ENCODE measurements at places on chromosomes 13 and 19. TPM values are rescaled to one million over a fixed set of nuclear protein-coding genes. Genes with fewer than 3 reads are reported as not detected.

The CBARP gene
- total RNA-seq: 0.21 TPM

The CLC gene
- not detected for total RNA-seq

The NBEA gene
- total RNA-seq: 2.1 TPM

The MEX3D gene
- total RNA-seq: 24.8 TPM

The ANKLE1 gene
- 0.22 TPM for total RNA-seq

The ALOX5AP gene
- total RNA-seq: 7.6 TPM

The ACTMAP gene
- 12.4 TPM for total RNA-seq

The ZIC2 gene
- total RNA-seq: 0.27 TPM

DNA sequence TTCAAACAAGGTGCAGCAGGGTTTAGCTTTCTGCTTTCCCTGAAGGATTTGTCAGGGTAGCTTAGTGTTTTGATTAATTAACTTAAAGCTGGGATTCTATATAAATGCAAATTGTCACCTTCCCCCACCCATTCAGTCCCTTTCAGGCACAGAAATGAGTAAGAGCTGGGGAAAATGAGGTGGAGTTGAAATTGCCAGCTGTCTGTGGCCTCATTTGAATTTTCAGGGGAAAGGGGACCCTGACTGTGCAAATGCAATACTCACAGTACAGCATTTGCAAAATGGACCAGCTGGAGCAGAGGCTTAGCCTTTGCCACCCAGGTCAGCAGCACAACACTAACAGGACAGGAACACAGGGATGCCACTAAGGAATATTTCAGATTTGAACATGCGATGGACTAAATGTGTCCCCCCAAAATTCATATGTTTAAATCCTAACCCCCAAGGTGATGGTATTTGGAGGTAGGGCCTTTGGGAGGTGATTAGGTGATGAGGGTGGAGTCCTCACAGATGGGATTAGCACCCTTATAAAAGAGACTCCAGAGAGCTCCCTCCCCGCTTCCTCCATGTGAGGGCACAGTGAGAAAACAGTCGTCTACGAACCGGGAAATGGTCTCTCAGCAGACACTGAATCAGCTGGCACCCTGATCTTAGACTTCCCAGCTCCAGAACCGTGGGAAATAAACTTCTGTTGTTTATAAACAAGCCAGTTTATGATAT is 59.5 kb upstream of the CYSLTR2 start:
- DNase-seq: no peak

DNA sequence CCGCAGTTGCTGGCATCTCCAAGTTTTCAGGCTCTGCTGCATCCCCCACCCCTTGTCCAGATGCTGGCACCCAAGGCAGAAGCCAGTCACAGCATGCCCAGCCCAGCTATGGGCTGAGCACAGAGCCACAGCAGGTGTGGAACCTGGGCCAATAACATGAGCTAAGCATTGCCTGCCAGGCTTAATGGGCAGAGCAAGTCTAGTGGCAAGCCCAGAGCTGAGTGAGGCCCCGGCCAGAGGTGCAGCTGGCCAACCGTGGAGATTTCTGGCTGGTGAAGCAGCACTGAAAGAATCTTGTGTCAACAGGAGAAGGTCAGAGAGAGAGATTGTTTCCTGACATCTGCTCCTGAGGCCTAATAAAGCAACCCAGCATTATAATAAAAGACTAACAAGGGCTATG is 111.0 kb downstream of the B3GLCT start:
- no peak for DNase-seq

DNA sequence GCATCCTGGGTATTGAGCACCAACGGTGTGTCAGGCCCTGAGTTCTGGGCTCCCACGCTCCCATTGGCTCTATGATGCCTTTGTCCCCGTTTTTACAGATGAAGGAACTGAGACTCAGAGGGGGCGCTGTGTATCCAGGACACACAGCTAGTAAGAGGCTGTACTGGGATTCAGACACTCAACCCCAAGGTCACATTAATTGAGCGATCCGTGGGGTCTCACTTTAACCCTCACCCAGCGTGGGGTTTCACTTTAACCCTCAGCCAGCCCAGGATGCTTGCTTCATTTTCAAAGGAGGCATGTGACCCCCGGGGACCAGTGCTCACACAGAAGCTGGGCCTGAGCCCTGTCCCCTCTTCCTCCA is 42.6 kb downstream of the CYP4F22 start:
- DNase-seq: no peak

GRCh38 chr13:106176117-106176516 is 359.3 kb downstream of the EFNB2 start:
- DNase-seq: no peak

DNA sequence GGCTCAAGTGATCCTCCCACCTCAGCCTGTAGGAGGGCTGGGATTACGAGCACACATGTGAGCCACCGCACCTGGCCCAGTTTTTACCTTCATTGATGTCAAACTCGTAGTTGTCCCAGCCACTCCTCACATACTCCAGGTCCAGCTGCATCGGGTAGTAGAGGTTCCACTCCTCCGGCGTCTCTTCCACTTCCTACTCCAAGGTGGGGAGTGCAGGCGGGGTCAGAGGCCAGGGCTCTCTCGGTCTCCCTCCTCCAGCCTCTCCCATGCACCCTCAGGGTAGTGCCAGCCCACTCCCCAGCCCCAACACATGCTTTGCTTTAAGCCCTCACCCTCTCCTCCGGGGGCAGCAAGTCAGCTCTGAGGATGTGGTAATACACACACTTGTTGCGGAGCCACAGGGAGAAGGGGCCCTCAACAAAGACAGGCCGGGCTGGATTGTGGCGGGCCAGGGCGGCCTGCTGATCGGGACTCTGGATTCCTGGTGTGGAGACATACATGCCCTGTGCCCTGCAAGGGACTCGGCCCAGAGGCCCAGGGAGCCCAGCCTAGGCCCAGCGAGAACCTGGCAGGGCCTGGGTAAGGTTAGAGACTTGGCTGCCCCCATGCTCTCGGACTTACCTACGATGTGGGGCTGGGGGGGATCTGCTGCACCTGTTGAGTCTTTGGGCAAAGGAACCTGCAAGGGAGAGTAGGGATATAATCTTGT is 1.9 kb upstream of the ZNF653 start:
- DNase-seq: no peak

DNA sequence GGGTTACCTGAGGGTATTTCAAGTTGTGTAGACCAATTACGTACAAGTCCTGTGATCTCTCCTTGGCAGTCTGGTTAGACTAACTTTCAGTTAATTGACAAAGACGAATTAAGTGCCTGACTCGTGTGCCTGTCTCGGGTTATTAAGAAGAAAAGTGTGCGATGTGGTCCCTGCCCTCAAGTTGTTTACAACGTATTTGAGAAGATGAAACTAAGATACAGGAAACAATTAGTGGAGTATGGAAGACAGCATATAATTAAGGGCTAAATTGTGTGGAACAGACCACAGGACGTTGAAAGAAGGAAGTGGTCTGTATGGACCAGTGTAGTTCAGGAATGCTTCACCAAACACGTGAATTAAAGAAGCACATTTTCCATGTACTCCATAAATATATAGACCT is 49.2 kb downstream of the KLF5 start:
- no peak for DNase-seq

- DNase-seq: no peak
Observed at GRCh38 chr13:74825152-74825937, 656.6 kb downstream of the TBC1D4 start.

DNA sequence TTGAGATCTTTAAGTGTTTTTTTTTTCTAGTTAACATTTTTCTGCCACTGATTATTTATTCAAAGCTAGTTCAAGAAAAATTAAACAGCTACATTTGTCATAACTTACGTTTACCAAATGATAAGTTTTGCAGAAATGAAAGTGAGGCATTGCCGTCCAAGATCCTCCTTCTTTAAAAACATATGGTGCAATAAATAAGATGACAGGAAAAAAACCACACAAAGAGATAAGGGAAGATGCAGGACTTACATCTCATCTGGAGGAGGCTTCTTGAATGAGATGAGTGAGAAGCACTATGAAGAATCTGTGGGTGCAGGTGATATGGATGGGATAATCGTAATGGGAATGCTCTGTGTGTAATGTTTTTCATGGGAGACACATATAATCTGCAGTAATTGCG is 12.4 kb downstream of the TNFSF13B start:
- no peak for DNase-seq

- no peak for DNase-seq
Observed at GRCh38 chr19:15284896-15285295, 47.4 kb downstream of the BRD4 start.

GRCh38 chr13:44399074-44399473 is 25.4 kb downstream of the SERP2 start:
- DNase-seq: no peak

- DNase-seq: no peak
Observed at GRCh38 chr13:59479629-59480028, 684.1 kb downstream of the DIAPH3 start.

DNA sequence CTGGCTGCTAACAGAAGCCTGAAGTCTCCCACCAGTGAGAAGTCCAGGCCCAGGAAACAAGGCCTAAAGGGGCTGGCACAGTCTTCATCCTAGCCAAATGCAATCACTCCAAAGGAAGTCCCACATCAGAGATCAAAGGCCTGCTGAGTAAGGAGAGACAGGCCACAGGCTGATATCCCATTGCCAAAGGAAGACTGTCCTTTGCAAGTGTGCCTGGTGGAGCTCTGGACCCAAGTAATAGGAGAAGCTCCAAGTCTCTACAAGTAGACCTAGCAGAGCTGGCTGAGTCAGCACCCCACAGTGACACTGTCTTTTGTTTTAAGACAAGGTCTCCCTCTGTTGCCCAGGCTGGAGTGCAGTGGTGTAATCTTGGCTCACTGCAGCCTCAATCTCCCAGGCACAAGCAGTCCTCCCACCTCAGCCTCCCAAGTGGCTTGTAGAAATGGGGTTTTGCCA is 4.5 kb downstream of the DBP start:
- DNase-seq: no peak

DNA sequence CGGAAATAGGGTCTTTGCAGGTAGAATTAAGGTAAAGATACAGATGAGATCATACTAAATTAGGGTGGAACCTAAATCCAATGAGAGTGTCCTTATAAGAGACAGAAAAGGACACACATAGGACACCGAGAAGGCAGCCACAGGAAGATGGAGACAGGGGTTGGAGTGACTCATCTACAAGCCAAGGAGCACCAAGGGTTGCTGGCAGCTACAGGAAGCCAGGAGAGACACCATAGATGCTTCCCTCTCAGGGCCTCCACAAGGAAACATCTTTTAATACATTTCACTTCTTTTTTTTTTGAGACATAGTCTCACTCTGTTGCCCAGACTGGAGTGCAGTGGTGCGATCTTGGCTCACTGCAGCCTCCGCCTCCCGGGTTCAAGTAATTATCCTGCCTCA is 10.1 kb downstream of the TMEM143 start:
- no peak for DNase-seq

- no peak for DNase-seq
Observed at GRCh38 chr19:1671716-1672037, 19.3 kb upstream of the TCF3 start.

DNA sequence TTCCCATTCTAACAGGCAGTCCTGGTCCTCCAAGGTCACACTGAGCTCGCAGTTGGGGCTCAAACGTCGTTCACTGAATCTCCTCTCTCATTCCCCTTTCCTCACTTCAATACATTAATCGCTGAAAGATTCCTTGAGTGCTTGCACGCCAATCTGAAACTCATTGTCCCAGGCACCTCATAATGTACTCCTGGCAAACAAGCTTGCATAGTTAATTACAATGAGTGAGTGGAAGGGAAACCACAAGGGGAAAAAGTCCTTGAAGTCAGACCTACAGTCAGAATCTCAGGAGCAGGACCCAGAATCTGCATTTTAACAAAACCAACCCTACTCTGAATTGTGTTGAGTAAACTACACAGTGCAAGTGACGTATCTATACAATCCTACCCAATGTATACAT is 86.9 kb downstream of the CRYL1 start:
- DNase-seq: no peak

DNA sequence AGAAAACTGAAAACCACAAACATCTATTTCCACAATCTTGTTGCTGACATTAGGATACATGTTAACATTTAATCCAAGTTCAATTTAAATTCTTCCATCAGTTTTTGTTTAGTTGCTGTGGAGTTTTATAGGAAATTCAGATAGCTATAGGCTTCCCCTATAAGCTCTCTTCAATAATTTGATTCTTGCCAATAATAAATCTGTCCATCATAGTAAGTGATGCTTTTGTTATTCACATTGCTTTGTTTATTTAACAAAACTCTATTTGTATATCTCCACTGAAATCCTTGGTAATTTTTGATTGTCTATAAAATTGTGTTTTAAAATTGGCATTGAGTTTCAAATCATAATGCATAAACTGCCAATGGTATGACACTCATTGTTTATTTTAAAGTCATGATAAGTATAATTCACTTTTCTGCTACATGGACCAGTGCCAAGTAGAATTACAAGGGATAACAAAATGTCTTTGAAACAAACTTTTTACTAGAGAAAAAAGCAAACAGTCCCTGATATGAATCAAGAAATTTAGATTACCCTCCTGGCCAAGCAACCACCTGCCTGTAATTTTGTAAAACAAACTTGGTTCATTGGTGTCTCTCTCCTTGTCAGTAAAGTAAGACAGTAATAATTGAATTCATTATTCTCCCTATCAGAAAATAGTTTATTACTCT is 577.3 kb upstream of the GPC6 start:
- DNase-seq: no peak

DNA sequence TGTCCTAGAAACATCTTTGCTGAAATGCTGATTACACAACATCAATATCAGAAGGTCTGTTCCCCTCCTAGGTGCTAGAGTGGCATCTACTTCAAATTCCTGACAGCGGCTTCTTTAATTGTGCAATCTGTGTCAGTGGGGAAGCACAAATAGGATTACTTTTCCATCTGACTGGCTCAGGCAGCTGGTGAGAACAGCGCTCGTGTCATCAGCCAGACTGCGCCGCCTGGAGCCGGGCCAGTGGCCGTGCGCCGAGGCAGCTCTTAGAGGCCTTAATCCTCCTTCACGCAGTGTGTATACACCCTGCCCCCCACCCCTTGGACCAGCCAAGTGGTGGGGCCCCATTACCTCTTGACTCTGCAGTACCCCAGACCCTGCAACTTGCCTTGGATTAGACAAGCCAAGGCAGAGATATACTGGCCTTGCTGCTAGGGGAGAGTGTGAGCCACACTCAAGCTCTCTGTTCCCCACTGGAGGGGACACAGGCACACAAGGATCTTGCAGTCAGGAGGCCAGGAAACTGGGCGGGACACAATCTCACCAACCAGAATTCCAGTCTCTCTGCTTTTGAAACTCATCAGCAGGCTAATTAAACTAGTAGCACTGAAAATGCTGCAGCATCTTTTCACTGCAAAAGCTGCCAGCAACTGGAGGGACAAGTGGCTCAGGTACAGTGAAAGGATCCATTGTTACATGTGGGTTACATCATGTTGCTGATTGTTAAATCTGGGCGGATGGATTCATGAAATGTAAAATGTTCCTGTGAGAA is 48.9 kb upstream of the EPHX3 start:
- DNase-seq: peak; percentile 59
